ENCODE measurements at places on chromosomes 4 and X.

GRCh38 chr4:68569466-68570121 is 6.5 kb downstream of the UGT2B17 start:
- DNase-seq: no peak

DNA sequence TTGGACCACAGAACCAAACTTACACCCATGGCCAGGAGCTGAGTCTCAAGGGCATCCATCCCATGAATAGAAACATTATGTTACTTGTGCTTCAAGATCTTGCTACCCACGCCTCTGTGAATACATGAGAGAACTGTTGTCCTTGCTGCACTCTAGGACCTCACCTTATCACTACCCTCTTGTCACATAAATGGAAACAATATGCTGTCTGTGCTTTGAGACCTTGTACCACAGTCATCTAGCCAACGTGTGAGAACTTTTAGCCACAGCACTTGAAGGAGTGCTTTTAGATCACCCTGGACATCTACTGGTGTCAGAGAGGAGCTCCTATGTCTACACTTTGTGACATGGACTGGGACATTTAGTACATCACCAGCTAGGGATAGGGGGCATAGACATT is 30.7 kb upstream of the HUWE1 start:
- DNase-seq: no peak

GRCh38 chrX:153813161-153813560 is 17.2 kb downstream of the PDZD4 start:
- no peak for DNase-seq

- DNase-seq: no peak
Measured at GRCh38 chr4:128310266-128310697, 22.7 kb upstream of the PGRMC2 start.

DNA sequence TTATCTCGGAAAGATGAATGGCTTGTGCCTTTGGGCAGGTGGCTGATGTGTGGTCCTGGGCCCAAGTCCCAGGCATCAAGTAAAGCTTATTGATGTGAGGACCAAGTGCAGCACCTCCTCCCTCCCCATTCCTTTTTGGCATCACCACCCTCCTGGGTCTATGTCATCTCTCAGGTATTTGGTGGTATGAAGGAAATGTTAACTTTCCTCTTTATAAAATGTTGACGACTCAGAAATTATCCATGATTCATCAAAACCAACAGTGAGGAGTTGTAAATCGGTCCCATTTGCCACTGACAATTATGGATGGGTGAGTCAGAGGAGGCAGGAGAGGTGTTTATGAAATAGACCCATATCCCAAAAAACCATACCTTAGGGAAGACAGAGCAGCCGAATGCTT is 229.4 kb upstream of the GATB start:
- DNase-seq: no peak

GRCh38 chr4:86011117-86011516 is 348.7 kb downstream of the MAPK10 start:
- DNase-seq: no peak

GRCh38 chrX:19565605-19566004 is 50.3 kb upstream of the MAP3K15 start:
- DNase-seq: no peak

GRCh38 chr4:180153587-180153986 is 2089.6 kb upstream of the TENM3 start:
- DNase-seq: no peak

DNA sequence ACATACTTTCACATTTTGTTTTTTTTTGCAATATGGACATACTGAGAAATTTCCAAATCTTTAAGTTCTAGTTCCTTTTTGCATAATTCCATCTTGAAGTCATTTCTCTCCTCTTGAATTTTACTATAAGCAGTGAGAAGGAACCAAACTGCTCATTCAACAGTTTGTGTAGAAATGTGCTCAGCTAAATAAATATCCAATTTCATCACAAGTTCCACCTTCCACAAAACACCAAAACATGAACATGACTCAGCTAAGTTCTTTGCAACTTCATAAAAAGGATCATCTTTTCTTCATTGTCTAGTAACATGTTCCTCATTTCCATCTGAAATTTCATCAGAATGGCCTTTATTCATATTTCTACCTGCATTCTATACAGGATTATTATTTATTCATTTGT is 77.3 kb upstream of the FGF13 start:
- no peak for DNase-seq

- no peak for DNase-seq
Measured at GRCh38 chr4:27442146-27442545, 581.5 kb downstream of the STIM2 start.

DNA sequence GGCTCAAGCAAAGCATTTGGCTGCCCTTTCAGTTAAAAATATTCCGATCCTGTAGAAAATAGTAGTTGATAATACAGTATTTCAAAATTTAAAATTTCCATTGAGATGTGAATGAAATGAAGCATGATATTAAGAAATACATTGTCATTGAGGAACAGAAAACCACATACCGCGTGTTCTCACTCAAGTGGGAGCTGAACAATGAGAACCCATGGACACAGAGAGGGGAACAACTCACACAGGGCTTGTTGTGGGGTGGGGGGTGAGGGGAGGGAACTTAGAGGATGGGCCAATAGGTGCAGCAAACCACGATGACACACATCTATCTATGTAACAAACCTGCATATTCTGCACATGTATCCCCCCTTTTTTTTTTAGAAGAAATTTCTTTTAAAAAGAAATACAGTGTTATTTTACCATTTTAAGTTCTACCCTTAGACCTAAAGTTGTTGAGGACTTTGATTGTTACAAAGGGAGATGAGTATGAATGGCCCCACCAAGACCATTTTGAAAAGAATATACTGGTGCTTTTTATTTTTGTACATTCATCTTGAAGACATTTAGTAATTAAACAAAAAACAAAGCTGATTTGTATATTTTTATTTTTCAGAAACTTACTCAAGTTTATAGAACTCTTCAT is 52.0 kb upstream of the IL13RA1 start:
- DNase-seq: no peak

- no peak for DNase-seq
Measured at GRCh38 chr4:103443324-103443723, 245.2 kb upstream of the CENPE start.

DNA sequence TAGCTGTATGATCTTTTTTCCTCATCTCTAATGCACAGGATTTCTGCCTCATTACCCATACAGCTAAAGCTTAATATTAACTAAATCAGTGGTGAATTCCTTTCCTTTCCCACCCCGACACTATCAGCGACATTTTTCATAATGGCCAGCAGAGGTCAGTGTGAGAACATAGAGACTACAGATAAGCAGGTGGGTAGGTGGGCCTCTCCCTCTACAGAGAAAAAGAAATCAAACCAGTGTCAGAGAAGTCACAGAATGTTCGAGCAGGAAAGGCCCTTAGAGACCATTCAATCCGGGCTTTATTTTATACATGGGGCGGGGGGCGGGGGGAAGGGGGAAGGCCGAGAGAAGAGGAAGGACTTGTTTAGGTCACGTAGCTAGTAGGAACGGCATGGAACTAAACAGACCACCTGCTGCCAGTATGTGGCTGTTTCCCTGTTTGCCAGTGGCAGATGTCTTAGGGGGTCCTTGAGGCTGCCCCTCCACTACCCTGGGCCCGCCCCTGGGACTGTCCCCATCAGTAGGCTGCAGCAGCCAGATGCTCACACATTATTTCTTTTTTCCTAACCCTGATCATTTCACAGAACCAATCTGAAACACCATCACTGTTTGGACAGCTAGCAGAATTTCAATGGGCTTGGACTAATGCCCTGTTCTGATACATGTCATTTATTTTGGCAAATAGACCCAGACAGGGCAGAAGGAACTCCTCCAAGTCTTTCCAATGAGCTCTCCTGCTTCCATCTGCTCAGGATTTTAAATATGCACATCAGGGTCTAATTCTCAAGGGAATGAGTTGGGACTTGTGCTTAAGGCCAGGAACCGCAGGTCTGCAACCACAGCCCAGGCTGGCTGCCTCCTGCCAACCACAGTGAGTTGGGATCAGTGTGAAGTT is 133.4 kb downstream of the ATG4A start:
- DNase-seq: peak; percentile 5

- no peak for DNase-seq
Measured at GRCh38 chr4:65083076-65083475, 587.2 kb downstream of the EPHA5 start.

DNA sequence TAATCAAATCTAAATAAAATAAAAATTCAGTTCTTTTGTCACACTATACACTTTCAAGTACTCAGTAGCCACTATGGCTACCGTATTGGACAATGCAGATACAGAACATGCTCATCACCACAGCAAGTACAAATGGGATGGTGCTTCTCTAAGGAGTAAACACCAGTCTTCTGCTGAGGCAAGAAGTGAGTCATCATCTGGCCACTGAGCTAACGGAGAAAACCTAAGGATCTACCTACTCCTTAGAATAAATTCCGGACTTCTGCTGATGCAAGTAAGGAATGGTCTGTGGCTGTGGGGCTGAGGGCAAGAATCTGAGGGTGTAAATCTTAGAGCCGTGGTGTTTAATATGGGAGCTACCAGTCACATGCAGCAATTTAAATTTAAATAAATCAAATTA is 11.3 kb upstream of the RBMXL3 start:
- no peak for DNase-seq

DNA sequence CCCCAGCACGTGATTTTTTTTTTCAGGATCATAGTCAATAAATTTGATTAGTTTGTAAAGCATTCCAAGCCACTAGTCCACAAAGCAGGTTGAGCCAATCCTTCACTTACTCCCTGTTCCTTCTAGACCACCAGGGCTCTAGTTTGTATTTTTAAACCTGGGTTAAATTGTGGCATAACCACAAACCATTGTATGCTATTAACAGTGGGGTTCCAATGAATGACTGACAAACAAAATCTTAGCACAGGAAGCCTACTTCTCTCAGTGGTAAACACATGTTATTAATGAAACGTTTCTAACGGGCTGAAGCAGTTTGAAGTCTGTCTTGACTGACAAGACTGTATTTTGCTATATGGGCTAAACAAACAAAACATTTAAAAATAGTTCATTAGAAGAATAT is 48.6 kb upstream of the GYPA start:
- no peak for DNase-seq

- no peak for DNase-seq
Measured at GRCh38 chr4:67810011-67810410, 55.8 kb upstream of the GNRHR start.

GRCh38 chrX:52261125-52261462 is 76.4 kb downstream of the MAGED4 start:
- no peak for DNase-seq

- no peak for DNase-seq
Measured at GRCh38 chr4:152786627-152787026, 6.9 kb downstream of the ARFIP1 start.

DNA sequence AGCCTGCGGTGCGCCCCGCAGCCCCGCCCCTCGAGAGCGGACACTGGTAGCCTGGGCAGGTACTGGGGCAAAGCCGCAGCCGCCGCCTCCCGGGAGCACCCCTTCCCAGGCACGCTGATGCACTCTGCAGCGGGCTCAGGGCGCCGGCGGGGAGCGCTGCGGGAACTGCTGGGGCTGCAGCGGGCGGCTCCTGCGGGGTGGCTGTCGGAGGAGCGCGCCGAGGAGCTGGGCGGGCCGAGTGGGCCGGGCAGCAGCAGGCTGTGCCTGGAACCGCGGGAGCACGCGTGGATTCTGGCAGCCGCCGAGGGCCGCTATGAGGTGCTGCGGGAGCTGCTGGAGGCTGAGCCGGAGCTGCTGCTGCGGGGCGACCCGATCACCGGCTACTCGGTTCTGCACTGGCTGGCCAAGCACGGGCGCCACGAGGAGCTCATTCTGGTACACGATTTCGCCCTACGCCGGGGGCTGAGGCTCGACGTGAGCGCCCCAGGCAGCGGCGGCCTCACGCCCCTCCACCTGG is 401 bp downstream of the SOWAHD start:
- peak; percentile 48 for DNase-seq

GRCh38 chrX:259692-260355 is 21.4 kb upstream of the PLCXD1 start:
- DNase-seq: peak; percentile 41

- no peak for DNase-seq
Measured at GRCh38 chr4:82043081-82043808, 330.5 kb downstream of the HNRNPD start.

GRCh38 chr4:16116493-16116990 is 32.7 kb upstream of the PROM1 start:
- DNase-seq: no peak

DNA sequence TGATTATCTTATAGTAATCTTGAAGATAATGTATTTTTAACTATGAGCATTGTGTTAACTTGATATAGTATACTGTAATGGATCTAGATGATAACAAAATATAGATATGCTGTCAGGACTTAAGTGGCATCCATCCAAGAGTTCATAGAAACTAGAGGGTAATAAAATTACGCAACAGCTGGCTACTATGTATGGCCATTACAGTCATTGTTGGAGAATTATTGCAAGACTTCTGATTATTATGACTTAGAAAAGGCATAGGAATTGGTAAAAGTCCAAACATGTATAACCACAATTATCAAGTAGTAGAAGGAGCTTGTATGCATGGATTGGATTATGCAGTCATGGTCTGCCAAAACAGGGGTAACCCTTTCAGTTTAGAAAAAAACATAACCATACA is 9.5 kb downstream of the OGT start:
- DNase-seq: no peak

- no peak for DNase-seq
Measured at GRCh38 chrX:132651421-132652086, 162.7 kb upstream of the MBNL3 start.

DNA sequence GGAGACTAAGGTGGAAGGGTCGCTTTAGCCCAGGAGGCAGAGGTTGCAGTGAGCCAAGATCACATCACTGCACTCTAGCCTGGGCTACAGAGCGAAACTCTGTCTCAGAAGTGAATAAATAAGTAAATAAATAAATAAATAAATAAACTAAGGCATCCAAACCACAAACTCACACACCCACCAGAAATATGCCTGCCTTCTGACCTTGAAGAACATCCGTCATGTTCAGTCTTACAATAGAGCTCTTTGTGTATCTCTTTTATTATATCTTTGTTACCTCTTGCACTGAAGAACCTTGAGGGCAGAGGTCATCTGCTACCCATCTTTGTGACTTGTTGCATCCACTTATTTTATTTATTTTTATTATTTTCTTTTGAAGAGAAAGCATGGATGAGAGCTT is 71.6 kb downstream of the PRRG1 start:
- DNase-seq: no peak

DNA sequence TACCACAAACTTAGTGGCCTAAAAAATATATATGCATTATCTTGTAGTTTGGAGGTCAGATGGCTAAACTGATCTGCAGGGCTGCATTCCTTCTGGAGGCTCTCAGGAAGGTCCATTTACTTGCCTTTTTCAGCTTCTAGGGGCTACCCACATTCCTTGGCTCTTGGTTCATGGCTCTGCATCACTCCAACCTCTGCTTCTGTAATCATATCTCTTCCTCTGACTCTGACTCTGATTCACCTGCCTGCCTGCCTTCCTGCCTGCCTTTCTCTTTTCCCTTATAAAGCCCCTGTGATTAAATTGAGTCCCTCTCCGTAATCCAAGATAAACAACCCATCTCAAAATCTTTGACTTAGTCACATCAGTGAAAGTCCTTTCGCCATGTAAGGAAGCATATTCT is 25.0 kb upstream of the FRMPD4 start:
- DNase-seq: no peak

- DNase-seq: peak; percentile 68
Measured at GRCh38 chrX:131762802-131763234, 218.9 kb downstream of the OR13H1 start.

Data from CD4-positive, alpha-beta T cell treated with Interleukin-6 for 4 hours (primary cell).